ENCODE measurements at places on chromosomes 2 and 18.

DNA sequence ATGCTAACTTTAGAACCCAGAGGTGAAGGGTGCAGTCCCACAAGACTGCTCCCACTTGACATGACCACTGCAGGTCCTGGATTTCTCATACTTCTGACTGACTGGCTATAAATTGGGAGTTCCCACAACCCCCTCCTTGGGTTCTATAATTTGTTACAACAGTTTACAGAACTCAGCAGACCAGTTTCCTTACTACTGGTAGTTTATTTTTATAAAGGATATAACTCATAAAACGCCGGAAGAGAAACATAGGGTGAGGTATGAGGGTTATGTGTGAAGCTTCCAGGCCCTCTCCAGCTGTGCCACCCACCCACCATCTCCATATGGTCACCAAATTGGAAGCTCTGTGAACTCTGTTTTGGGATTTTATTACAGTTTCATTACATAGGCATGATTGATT is 839.6 kb downstream of the TSN start:
- no peak for DNase-seq

DNA sequence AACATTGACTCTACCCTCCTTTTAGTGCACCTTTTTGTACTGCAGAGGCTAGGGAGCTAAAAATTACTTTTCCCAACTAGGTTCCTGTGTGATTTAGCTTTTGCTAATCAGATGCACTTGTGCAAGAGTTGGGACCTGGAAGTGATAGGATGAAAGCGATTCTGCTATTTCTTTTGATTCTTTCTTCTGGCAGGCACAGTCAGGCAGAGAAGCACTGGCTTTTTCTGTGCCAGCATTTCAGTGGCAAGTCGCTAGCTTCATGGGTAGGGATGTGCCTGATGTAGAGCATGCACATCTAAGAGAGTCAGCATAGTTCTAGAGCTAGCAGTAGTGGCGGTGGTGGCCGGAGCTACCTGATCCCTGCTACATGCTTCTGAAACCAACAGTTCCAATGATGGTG is 89.8 kb downstream of the MDH1 start:
- DNase-seq = no peak

GRCh38 chr2:201999279-201999678 is 34.4 kb upstream of the FZD7 start:
- DNase-seq = no peak

GRCh38 chr2:12502759-12503158 is 214.0 kb upstream of the TRIB2 start:
- DNase-seq = peak; percentile 71

- no peak for DNase-seq
Measured at GRCh38 chr2:19893520-19894133, 8.2 kb downstream of the TTC32 start.

DNA sequence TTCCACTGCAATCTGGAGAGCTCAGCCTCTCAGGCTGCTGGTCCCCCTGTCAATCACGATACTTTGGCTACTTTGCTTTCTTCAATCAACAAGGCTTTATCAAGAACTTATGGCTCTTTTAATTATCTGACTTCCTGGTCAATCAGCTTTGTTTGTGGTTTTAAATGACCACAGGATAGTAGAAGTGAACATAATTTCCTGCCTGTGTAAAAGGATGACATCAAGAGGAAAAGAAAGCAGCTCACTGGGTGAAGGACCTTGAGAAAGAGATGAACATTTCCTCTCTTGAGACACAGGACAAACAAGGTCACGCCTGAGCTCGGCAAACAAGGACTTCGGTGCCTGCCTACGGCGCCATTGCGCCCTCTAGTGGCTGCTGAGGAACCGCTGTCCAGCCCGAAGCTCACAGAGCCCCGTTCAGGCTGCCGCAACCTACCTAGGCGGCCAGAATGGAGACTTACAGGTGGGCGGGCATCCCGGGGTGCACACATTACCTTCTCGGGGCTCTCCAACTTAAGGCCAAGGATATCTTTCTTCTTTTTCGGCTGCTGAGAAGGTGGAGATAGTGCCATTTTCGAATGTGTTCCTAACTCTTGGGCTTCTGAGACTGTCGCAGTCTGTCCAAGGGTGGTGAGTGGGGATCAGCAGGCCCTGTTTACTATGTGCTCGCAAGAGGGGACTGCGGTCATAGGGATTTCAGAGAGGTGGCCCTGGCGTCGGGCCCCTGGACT is 54.0 kb downstream of the IL1RL2 start:
- peak; percentile 87 for DNase-seq

- no peak for DNase-seq
Measured at GRCh38 chr2:127721978-127722355, 20.7 kb downstream of the SFT2D3 start.

- DNase-seq = no peak
Measured at GRCh38 chr2:45323344-45323743, 287.7 kb downstream of the SRBD1 start.

DNA sequence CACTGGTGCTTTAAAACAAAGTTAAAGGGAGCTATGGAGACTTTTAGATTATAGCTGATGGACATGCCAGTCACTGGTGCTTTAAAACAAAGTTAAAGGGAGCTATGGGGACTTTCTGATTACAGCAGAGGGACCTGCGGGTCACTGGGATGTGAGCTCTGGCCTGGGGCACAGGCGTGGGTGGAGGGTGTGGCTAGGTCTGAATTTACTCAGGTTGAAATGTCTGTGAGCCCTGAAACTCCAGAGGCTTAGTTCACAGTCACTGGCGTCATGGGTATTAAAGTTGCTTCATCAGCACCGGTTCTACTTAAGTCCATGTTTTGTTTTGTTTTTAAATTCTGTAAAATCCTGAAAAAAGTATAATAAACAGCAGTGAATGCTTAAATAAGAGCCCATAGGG is 49.0 kb upstream of the TMEM18 start:
- DNase-seq = no peak

DNA sequence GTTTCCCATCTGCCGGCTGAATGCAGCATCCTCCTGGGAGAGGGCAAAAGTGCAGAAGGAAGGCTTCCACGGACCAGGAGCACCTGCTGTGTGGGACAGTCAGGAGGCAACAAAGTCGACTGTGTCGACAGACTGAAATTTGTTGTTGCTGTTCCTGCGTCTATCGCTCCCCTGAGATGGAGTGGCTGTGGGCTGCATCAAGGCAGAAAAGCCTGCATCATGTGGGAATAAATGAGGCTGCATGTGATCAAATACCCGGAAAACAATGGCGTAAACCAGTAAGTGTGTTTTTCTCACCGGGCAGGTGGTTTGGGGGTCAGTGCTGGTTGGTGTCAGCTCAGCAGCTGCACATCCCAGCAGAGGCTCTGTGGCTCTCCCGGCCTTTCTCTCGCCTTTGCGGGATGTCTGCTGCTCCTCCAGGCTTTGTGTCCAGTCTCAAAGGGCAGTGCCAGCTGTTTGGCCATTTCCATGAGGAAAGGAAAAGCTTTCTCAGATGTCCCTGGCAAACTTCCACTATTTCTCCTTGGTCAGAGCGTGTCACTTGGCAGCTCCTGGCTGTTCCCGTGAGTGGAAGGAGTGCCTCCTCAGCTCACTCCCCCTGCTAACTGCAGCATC is 262.4 kb downstream of the NDUFA10 start:
- DNase-seq = no peak

DNA sequence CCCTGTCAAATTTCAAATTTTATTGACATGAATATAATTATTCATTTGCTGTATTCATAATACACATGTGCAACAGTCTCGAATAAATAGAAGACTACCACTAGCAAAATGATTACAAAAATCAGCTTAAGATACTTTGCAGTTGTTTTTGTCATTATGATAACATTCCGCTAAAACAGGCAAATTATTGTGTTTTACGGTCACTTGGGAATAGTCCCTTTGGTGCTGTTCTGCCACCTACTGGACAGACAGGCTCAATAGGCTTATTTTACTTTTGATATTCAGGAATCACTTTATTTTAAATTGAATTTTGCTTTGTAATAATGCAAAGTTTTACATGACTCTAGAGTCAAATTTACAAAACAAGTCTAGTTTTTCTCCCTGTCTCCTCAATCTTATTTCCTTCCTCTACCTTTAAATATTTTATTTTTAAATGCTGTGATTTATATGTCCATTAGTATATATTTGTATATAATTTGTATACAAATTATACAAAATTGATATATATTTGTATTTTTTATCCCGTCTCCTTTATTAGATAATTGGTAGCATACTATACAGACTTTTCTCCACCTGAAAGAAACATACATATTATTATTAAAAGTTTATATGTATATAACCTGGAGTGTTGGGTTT is 456.3 kb downstream of the DLGAP1 start:
- DNase-seq = no peak

- no peak for DNase-seq
Measured at GRCh38 chr2:16151281-16151570, 210.9 kb downstream of the MYCN start.

- no peak for DNase-seq
Measured at GRCh38 chr2:66164470-66164869, 270.5 kb upstream of the MEIS1 start.

DNA sequence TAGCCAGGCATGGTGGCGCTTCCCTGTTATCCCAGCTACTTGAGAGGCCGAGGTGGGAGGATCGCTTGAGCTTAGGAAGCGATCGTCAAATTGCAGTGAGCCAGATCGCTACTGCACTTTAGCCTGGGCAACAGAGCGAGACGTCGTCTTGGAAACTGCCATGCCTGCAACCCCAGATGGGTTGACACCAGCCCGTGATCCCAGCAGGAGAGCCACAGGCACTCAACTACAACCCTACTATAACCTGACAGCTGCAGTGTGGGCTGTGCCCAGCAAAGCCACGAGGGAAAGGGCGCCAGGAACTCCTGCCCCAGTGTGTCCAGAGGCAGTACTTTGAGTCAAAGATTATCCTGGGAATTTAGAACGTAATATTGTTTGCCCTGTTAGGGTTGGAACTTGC is 85.6 kb downstream of the SS18 start:
- DNase-seq = no peak

- DNase-seq = no peak
Measured at GRCh38 chr2:20627712-20628380, 23.1 kb downstream of the HS1BP3 start.

GRCh38 chr2:151861174-151861573 is 33.0 kb upstream of the ARL5A start:
- no peak for DNase-seq

- DNase-seq = no peak
Measured at GRCh38 chr18:8795586-8796325, 90.4 kb downstream of the MTCL1 start.

DNA sequence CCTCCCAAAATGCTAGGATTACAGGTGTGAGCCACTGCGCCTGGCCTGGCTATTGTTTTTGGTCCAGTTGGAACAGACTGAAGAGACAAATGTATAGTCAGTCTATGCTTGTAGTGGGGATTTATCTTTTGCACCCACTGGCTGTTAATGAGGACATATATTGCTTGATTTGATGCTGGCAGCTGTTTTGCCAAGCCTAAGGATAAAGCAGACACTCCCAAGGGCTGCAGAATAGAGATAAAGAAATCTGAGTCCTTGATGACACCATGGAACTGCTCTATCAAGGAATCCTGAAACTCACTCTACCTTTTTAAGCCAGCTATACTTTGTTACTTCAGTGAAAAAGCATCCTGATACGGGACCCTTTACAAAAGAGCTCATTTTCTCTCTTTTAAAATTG is 43.1 kb upstream of the ENOSF1 start:
- no peak for DNase-seq

DNA sequence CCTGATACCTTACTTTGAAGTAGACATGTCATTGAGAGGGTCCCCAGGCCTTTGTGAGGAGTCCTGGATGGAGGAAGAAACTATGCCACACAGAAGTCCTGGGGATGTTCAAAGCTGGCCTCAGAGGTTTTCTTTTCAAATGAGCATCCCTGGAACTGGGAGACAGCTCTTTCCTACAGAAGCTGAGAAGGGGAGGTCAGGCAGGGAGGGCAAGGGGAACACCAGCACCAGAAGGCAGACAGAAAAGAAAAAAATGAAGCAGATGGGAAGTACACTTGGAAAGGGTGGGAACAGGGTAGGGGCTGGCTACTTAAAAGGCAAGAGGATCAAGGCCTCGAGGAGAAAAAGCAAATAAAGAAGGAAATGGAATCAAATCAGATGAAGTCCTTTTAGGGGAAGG is 120.0 kb downstream of the FMNL2 start:
- no peak for DNase-seq

DNA sequence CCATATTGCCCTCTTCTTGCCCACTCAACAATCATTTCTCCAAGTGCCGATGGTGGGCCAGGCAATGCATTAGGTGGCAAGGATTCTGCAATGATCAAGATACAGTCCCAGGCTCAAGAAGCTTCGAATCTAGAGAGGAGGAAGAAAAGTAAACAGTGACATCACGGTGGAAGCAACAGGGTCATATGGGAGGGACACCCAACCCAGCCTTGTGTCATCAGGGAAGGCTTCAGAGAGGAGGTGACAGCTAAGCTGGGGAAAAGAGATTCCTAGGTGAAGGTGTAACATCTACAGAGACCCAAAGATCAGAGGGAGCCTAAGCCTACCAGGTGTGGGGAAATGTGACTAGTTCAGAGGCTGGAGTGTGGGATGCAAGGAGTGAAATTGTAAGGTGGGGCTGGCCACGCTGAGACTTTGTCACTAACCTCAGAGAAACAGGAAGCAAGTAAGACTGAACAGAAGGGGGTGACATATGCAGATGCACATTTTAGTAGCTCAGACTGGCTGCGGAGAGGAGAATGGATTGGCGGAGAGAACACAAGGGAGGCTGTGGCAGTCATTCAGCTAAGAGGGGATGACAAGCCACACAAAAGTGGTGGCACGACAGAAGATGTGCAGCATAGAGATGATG is 104.9 kb downstream of the ANKRD44 start:
- DNase-seq = peak; percentile 54

DNA sequence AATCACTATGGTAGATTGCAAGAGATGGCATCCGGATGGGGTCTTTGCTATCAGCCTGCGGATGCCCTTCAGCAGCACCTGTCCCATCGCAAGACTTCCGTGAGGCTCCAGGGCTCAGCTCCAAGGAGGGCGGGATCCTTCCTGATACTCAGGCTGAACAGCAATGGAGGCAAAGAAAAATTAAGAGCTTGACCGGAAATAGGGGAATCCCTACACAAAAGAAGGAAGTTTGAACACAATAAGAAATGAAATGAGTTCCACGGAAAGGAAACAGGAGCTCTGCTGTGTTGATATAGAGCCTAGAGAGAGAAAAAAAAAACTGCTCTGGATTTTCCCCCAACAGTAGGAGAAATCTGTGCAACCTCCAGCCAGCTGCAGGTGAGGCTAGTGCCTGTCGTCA is 91.9 kb downstream of the ARL4C start:
- no peak for DNase-seq

GRCh38 chr2:140422759-140423158 is 1642.6 kb upstream of the NXPH2 start:
- DNase-seq = no peak

GRCh38 chr2:72425996-72426395 is 278.3 kb upstream of the CYP26B1 start:
- no peak for DNase-seq

DNA sequence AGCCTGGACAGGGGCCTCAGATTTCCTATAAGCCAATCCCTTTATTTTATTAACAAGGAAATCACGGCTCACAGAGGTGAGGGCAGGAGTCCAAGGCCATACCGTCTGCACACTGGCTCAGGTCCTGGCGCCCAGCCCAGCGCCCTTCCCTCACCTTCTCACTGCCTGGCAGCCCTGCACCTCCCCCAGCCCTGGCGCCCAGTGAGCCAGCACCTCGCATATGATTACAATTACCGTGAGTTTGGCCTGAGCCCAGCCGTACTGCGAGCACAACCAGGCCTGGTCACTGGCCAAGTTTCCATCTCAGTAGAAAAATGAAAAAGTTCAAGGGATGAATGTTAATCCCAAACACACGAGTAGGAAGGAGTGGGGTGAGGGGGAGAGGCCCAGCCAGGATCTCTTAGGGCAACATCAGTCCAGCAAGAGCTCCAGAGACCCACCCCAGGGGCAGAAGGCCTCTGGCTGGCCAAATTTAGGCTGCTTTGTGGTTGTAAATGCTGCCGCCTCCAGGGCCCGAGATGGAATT is 68.4 kb downstream of the MCFD2 start:
- no peak for DNase-seq

Measured in T-helper 2 cell treated with Interferon-gamma antibody and Interleukin-4, amounts not matched to agents 5 μg/mL and 100 μg/mL, for 36 hours (primary cell).